ENCODE measurements at places on chromosomes 11 and 22.

- peaks cover 9% of the 10 kb centered on the region for H3K36me3 ChIP-seq
- peak; percentile 56 for DNase-seq
- peak within 1 kb of the TSS; percentile 90 for H3K4me3 ChIP-seq
- peaks cover 20% of the 10 kb centered on the region for H3K4me1 ChIP-seq
Measured at GRCh38 chr11:67303132-67303834, at the start of gene SSH3. Gene SSH3 (plus strand): TSS chr11:67303530. CDS start chr11:67303626, 96 bp downstream.

- H3K27ac ChIP-seq, result no peak overlapping the region
- no peak for DNase-seq
- H3K36me3 ChIP-seq, result peaks cover 27% of the 10 kb centered on the region
- no peaks in the 10 kb centered on the region for H3K27me3 ChIP-seq
Measured at GRCh38 chr11:68345776-68346461, 33.5 kb downstream of the LRP5 start.

- H3K27ac ChIP-seq, result no peak overlapping the region
- peaks cover 46% of the 10 kb centered on the region for H3K4me1 ChIP-seq
- H3K36me3 ChIP-seq, result peaks cover 4% of the 10 kb centered on the region
- DNase-seq, result no peak
- H3K27me3 ChIP-seq, result no peaks in the 10 kb centered on the region
Measured at GRCh38 chr11:87176044-87176443, 138.3 kb downstream of the TMEM135 start.

DNA sequence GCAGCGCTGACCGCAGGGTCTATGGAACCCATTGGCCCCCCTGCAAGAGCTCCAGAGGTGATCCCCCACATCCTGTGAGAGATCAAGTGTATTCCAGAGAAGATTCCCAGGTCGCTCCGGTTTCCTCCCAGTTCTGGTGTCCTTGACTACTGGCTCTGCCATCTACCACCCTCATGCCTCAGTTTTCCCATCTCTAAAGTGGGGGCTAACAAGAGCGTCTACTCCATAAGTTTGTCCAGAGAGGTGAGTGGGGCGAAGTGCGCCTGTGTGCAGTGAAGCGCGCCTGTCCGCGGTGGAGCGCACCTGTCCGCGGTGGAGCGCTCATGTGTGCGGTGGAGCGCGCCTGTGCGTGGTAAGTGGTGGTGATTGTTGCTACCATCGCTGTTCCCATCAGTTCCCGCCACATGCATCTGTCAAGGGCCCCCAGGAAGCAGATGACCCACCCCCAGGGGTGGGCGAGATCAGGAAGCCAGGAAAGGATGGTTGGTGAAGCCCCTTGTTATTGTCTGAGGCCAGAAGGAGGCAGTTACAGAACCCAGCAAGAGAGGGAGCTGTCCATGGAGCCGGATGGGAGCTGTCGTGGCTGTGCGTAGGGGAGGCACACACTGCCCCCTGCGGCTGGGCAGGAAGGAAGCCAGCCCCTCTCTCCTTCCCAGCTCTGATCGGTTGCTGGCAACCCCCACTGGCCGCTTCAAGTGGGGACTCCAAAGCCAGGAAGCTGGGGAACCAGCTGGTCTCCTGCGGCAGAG lies 73.2 kb upstream of the FGF3 start:
- peak; percentile 40 for DNase-seq
- peaks cover 3% of the 10 kb centered on the region for H3K27me3 ChIP-seq
- H3K4me3 ChIP-seq, result no peak overlapping the region
- no peak overlapping the region for H3K27ac ChIP-seq
- peaks cover 29% of the 10 kb centered on the region for H3K4me1 ChIP-seq
- no peaks in the 10 kb centered on the region for H3K36me3 ChIP-seq

DNA sequence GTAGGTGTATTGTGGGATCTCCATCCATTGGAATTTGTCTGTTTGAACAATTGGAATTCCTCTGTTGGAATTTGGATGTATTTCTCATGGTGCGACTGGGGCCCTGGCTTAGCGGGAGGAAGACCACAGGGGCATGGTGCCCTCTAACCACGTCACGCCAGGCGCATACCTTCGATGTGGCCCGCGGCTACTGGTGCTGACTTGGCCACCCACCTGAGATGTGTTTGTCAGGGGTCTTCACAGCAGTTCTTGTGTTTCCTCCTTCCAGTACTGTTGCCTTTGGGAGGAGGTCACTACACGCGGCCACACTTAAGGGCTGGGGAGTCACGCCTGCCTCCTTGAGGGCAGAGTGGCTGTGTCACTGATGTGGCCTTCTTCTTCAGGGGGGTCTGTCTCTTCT lies 36.6 kb upstream of the GRAMD4 start:
- DNase-seq, result no peak
- no peak overlapping the region for H3K4me3 ChIP-seq
- H3K27ac ChIP-seq, result no peak overlapping the region
- H3K27me3 ChIP-seq, result no peaks in the 10 kb centered on the region
- no peaks in the 10 kb centered on the region for H3K36me3 ChIP-seq

DNA sequence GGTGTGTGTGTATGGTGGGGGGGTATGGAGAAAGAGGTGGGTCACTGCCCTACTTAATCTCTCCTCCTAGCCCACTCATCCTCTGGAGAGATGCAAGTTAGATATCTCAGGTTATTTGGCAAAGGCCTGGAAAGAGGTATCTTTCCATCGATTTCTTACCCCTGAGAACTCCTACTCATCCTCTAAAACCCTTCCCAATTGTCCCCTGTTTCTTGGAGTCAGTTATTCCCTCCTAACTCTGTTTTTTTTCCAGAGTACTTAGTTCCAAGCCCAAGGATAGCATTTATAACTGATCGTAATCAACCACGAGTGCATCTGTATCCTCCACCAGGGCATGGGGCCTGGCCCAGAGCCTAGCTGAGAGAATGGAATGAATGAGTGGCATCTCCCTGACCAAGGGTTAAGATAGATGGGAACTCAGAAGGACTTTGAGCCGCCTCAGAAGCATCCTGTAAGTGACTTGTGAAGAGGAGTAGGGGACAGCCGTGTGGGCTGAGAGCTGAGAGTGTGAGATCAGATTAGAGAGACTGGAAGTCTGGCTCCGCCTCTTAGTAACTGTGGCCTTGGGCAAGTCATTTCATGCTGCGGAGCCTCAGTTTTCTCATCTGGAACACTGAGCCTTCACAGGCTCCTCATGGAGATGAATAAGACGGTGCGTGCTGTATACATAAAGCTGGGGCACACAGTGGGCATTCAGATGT lies 16.2 kb downstream of the CD6 start:
- H3K36me3 ChIP-seq, result no peaks in the 10 kb centered on the region
- H3K4me1 ChIP-seq, result no peaks in the 10 kb centered on the region
- H3K27ac ChIP-seq, result no peak overlapping the region
- peaks cover 66% of the 10 kb centered on the region for H3K27me3 ChIP-seq
- DNase-seq, result no peak
- no peak overlapping the region for H3K4me3 ChIP-seq

DNA sequence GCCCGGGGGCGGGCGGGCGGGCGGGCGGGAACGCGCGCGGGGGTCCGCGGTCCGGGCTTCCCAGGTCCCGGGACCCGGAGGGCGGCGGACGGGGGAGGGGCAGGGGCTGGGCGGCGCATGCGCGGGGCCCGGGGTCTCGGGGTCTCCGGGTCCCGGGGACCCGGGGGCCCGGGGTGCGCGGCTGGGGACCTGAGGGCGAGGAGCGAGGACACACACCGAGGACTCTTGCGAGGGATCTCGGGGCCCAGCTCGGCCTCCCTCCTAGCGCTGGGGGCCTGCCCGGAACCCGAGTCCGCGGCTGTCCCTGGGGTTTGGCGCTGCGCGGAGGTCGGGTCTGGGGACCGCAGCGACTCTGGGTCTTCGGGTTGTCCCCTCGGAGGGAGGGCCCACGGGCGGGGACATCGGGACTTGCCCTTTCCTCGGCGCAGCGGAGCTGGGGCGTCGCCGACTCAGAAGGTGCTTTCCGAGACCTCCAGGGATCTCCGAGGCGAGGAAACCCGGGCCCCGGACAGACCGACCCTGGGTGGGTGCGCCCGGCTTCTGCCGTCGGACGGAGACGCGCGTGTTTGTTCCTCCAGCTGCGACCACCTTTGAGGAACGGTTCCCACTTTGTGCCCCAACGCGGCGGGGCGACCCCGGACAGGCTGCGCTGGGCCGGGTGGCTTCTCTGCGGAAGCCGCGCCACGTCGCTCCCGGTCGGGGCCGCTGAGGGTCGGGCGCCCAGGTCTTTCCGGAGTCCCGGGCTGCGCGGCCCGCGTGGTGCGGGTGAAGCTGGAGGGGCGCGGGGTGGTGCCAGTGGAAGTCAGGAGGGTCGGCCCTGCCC lies 540 bp downstream of the PPARA start:
- H3K36me3 ChIP-seq, result no peaks in the 10 kb centered on the region
- peak overlapping the region; percentile 76 for H3K27ac ChIP-seq
- peak overlapping the region; percentile 64 for H3K4me3 ChIP-seq
- H3K4me1 ChIP-seq, result peaks cover 56% of the 10 kb centered on the region

- no peaks in the 10 kb centered on the region for H3K36me3 ChIP-seq
- H3K4me3 ChIP-seq, result peak overlapping the region; percentile 68
- peak overlapping the region; percentile 79 for H3K27ac ChIP-seq
- no peaks in the 10 kb centered on the region for H3K27me3 ChIP-seq
- H3K4me1 ChIP-seq, result peaks cover 46% of the 10 kb centered on the region
Measured at GRCh38 chr11:67354075-67355022, 1.0 kb upstream of the POLD4 start.

DNA sequence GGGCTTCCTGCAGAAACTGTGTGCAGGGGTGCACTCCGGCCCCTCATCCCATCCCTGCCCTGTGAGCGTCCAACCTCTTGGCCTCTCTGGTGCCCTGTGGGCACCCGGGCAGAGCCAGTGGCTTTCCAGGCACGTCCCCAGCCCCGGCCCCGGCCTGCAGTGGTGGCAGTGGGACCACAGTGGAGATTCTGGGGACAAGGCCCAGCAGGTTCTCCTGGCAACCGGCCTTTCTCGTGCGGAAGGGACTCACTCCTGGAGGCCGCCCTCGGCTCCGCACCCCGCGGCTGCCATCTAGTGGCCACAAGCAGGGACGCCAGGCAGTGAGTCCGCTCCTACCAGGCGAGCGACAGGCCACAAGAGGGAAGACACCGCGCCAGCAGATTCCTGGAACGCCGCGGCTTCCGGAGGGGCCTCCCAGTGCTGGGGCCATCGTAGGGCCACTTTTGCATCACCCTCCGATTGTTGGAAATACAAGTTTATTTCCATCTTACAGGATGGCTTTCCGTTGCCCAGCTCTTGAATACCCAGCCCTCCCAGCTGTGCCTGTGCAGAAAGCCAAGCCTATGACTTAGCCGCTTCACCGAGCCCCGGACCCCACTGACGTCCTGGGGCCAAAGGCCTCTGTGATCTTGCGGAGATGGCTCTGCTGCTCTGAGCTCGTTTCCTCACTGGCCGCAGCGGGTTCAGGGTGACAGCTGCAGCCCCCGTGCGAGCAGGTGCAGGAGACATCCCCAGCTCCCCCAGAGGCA lies 357.3 kb downstream of the CTTN start:
- no peaks in the 10 kb centered on the region for H3K27me3 ChIP-seq
- peak; percentile 66 for DNase-seq
- H3K27ac ChIP-seq, result no peak overlapping the region
- no peak overlapping the region for H3K4me3 ChIP-seq
- H3K36me3 ChIP-seq, result peaks cover 4% of the 10 kb centered on the region

DNA sequence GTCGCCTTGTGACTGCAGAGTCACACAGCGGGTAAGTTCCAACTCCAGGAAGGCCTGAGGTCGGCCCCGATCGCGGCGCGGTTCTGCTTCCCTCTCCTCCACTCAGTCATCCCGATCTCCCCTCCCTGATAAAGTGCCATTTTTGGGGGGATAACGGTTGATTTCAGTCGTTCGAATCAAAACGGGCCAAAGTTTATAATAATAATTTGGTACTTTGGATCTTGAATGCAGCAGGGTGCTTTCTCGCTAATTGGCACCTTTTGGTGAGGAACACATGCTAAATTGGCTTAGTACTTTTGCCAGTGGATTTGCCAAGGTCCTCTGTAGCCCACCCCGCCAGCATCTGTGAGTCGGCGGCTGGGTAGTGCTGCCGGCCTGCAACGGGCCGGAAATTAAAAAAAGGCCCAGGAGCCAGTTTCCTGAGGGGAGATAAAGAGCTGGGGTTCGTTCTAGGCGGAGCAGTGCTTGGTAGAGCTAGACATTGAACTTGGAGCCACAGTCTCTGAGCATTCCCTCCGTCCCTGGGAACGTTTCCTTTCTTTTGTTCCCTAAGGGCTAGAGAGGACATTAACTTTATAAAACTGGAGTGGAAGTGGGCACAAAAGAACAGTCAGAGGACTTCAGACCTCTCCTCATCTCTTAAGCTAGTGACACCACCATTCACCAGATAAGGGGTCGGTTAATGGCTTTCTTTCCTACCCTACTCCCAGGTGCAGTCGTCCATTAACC lies 997 bp downstream of the UBE2L3 start:
- peaks cover 65% of the 10 kb centered on the region for H3K4me1 ChIP-seq
- peak overlapping the region; percentile 84 for H3K27ac ChIP-seq
- peak overlapping the region; percentile 98 for H3K4me3 ChIP-seq
- no peaks in the 10 kb centered on the region for H3K27me3 ChIP-seq

GRCh38 chr11:26088391-26088790 lies 243.5 kb upstream of the ANO3 start:
- no peaks in the 10 kb centered on the region for H3K4me1 ChIP-seq
- no peak overlapping the region for H3K4me3 ChIP-seq
- no peaks in the 10 kb centered on the region for H3K36me3 ChIP-seq

DNA sequence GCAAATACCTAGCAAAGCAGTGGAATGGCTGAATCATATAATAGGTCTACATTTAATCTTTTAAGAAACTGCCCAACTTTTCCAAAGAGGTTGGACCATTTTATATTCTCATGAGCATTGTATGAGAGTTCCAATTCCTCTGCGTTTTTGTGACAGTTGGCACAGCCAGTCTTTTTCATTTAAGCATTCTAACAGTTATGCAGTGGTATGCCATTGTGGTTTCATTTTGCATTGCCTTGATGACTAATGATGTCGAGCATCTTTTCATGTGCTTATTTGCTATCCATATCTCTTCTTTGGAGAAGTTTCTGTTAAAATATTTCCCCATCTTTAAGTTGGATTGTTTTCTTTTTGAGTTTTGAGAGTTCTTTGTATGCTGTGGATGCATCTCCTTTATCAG lies 38.7 kb downstream of the EIF3F start:
- H3K36me3 ChIP-seq, result no peaks in the 10 kb centered on the region
- no peaks in the 10 kb centered on the region for H3K27me3 ChIP-seq
- peaks cover 7% of the 10 kb centered on the region for H3K4me1 ChIP-seq
- no peak for DNase-seq
- H3K4me3 ChIP-seq, result no peak overlapping the region
- H3K27ac ChIP-seq, result no peak overlapping the region

DNA sequence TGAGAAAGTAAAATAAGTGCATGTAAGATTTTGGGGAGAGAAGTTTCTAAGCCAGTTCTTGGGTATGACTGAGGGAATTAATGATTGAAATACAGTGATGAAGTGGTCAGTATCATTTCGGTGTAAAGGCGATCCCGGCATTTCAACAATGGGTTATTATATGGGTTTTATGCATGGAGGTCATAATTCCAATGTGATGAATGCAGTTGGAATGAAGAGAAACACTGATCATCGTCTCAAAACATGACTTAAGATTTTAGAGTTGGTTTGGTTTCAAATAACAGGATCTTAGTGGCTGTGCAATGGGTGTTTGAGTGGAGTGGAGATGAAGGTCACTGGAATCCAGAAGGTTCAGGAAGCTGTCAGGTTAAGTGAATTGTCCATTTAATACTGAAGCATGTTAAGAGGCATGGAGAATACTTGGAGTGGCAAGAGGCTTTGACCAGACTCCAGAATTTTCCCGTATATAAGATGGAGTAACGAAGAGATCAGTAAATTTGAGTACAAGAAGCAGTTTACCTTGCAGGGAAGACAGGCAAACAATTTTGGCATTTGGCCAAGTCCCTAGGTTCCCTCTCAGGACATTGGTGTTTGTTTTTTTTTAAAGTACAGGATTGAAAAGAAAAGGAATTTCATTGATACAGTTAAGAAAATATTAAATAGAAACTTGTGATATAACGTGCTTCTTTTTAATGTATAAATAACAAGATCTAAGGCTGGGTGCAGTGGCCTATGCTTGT lies 96.4 kb upstream of the BIRC3 start:
- H3K36me3 ChIP-seq, result peaks cover 53% of the 10 kb centered on the region
- no peaks in the 10 kb centered on the region for H3K27me3 ChIP-seq
- H3K4me1 ChIP-seq, result peaks cover 26% of the 10 kb centered on the region
- no peak overlapping the region for H3K27ac ChIP-seq

Measured in HepG2 (cell line).